ENCODE measurements at places on chromosomes 3 and 15. TPM values are rescaled to one million over a fixed set of nuclear protein-coding genes. Genes with fewer than 3 reads are reported as not detected.

The ATP8B4 gene
- 17.2 TPM for total RNA-seq

The SMCO1 gene
- total RNA-seq: not detected

- DNase-seq: no peak
These were observed 34.3 kb downstream of the ZMAT3 start for GRCh38 chr3:179037351-179037750.

- DNase-seq: no peak
These were observed 79.0 kb upstream of the ARRDC4 start for GRCh38 chr15:97881346-97881965.

DNA sequence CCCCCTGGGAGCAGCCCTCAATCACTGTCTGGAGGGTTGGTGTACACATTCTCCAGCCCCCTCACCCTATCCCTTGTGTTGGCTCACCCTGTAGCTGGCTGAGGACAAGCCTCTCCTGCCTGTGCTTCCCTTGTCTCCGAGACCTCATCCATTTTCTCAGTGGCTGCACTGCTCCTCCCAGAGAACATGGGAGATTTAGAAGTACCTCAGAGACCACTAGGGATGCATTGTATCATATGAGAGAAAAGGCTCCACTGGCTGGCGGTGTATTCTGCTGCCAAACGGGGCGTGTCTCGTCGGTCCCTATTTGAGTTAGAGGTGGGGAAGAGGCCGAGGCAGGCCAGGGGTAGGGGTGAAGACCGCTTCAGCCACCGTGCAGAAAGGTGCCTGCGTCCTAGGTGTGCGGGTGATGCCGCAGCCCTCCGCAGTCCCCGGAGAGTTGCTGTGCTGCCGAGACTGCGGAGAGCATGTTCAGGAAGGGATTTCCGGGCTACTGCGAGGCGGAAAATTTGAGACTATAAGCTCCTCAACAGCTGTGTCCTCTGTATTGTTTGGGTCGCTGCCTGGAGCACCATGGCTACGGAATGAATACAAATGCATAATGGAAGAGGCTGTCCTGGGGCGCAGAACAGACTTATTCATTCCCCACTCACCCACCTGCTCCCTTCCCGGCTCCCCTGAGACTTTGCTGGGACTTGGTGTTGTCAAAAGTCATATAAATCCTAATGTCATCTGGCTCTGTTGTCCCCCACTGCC lies 43.8 kb downstream of the SPSB4 start:
- no peak for DNase-seq

The POPDC2 gene
- total RNA-seq: 1.3 TPM
